Glutamatergic neuron (in vitro differentiated cells): ENCODE measurements at places on chromosomes 13 and 19. TPM values are rescaled to one million over a fixed set of nuclear protein-coding genes. Genes with fewer than 3 reads are reported as not detected.
A peak's percentile ranks its signal among the peaks of the same experiment; 100 is the strongest.

The IQCN gene
- total RNA-seq = 23.6 TPM

The LAIR2 gene
- total RNA-seq = not detected

The ZNF880 gene
- 24.5 TPM for total RNA-seq

The KCNRG gene
- total RNA-seq = 0.83 TPM

- DNase-seq = peak; percentile 62
These were observed 28.8 kb downstream of the EPN1 start for GRCh38 chr19:55703790-55704215.

GRCh38 chr13:33637978-33638743 lies 179.8 kb upstream of the RFC3 start:
- no peak for DNase-seq

- no peak for DNase-seq
These were observed 10.5 kb downstream of the MEGF8 start for GRCh38 chr19:42335971-42336370.

- no peak for DNase-seq
These were observed 8.4 kb downstream of the PCDH9 start for GRCh38 chr13:67221630-67222226.

GRCh38 chr19:50266041-50266440 lies 62.6 kb downstream of the MYH14 start:
- no peak for DNase-seq

DNA sequence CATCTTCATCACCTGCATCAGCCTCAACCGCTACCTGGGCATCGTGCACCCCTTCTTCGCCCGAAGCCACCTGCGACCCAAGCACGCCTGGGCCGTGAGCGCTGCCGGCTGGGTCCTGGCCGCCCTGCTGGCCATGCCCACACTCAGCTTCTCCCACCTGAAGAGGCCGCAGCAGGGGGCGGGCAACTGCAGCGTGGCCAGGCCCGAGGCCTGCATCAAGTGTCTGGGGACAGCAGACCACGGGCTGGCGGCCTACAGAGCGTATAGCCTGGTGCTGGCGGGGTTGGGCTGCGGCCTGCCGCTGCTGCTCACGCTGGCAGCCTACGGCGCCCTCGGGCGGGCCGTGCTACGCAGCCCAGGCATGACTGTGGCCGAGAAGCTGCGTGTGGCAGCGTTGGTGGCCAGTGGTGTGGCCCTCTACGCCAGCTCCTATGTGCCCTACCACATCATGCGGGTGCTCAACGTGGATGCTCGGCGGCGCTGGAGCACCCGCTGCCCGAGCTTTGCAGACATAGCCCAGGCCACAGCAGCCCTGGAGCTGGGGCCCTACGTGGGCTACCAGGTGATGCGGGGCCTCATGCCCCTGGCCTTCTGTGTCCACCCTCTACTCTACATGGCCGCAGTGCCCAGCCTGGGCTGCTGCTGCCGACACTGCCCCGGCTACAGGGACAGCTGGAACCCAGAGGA lies 2.6 kb downstream of the P2RY11 start:
- DNase-seq = no peak

DNA sequence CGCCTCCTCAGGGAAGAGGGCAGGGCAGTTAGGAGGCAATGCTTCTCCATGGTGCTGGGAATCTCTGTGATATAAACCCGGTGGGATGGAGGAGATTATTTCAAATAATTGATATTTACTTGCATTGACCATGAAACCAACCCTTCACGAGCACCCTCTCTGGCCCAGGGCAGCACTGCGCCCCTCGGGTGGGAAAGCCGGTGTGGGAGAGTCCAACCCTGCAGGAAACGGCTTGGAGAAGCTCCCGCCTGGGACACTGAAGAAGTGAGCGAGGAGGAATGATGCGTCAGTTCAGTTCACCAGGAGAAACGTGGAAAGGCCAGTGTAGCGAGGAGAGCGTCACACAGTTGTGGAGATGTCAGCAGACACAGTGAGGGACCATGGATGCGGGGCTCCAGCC lies 99.9 kb downstream of the COL4A2 start:
- DNase-seq = no peak
